ENCODE measurements at places on chromosomes 4 and X.

DNA sequence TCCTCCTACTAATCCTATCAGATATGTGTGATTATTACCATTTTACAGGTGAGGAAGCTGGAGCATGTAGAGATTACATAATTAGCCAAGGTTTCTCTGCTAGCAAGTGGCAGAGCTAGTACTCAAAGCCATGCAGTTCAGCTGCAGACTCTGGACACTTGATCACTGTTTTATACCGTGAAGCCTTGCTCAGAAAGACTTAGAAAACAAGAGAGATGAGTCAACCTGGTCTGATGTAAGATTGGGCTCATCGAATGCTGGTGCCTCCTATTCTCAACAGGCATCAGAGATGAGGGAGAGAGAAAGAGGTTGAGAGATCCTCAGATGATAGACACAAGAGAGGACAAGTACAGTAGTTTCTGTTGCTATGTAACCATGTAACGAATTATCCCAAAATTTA, 19.0 kb upstream of the PDE5A start:
- DNase-seq = peak; percentile 62

DNA sequence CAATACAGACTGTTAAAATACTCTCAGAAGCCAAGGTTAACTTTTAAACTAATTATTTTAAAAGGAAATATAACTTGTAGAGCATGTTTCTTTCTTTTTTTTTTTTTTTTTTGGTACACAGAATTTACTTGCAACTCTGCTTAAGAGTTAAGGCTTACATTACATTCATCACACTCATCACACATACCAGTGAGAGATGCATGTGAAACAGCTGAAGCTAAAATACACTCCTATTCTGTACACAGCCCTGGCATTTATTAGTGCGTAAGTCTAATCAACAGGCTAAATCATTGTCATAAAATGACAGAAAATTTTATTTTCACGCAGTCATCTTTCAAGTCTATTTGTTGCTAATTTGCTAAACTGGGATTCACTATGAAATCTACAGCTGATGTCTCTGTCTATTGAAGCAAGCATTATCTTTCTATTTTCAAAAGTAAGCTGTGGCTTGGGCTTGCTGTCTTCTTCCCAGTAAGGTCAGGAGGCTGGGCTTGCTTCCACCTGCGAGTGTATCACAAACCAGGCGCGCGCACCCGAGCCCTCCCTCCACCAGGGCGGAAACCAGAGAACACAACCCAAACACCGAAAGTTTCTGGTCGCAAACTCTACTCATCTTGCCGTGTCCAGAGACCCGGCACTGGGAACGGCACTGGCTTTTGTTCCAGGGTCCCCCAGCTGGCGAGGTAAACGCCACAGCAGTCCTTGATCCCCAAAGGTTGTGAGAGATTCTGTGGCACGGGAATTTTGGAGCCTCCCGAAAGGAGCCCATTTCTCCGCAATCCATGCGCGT, 3.9 kb downstream of the MAML3 start:
- peak; percentile 57 for DNase-seq

DNA sequence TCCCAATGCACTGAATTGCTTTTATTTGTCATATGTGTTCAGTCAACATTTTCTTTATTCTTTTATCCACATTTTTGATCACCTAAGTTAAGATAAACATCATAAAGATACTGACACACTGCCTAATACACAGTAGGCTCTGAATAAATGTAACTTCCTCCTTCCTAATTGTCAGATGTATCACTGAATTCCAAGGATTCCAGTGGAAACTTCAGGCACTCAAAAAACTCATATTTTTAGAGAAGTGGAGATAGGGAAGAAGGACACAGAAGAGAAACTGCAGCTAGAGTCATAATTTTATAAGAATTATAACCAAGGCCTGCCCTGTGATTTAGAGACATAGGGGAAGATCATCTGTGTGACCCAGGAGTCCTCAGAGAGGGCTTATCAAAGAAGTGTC, 753.3 kb downstream of the ADGRL3 start:
- DNase-seq = no peak

GRCh38 chr4:178259566-178259965, 817.3 kb upstream of the AGA start:
- no peak for DNase-seq

- peak; percentile 79 for DNase-seq
These were observed 38.9 kb downstream of the PAGE2 start for GRCh38 chrX:55127692-55128091.

- DNase-seq = peak; percentile 27
These were observed 28.0 kb downstream of the NAT8L start for GRCh38 chr4:2087170-2087569.

GRCh38 chr4:128958194-128958593, 135.1 kb downstream of the SCLT1 start:
- DNase-seq = no peak

DNA sequence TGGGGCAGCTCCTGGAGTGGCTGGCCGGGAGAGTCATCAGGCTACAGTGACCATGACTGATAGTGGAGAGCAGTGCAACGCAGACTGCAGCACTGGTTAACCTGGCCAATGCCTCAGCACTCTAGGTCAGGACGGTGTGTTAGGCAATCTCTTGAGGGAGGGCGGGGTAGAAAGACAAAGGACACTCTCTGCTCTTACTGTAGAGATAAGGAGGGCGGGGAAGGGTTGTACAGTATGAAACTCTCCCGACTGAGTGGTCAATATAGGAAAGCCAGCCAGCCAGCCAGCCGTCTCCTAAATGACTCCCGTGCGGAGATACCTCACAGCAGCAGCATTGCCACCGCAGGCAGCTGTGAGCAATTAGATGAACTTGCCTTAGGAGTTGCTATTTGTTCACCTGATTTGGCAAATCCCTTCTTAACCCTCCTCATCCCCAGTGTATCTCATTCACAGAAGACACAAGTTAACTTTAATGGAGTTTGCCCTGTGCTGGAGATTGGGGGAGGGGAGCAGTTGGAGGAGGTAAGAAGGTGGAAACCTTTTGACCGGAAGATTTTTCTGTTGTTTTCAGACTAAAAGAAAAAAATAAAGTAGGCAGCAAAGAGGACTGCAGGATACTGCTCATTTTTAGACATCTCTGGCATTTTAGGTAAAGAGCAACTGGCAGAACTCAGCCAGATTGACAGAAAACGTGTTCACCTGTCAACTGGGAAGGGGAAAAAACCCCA, 330.5 kb downstream of the HNRNPD start:
- no peak for DNase-seq

- DNase-seq = no peak
These were observed at the start of gene SRPK3 for GRCh38 chrX:153780678-153781427. Gene SRPK3 (plus strand): TSS chrX:153781041. CDS start chrX:153781087, 46 bp downstream.

DNA sequence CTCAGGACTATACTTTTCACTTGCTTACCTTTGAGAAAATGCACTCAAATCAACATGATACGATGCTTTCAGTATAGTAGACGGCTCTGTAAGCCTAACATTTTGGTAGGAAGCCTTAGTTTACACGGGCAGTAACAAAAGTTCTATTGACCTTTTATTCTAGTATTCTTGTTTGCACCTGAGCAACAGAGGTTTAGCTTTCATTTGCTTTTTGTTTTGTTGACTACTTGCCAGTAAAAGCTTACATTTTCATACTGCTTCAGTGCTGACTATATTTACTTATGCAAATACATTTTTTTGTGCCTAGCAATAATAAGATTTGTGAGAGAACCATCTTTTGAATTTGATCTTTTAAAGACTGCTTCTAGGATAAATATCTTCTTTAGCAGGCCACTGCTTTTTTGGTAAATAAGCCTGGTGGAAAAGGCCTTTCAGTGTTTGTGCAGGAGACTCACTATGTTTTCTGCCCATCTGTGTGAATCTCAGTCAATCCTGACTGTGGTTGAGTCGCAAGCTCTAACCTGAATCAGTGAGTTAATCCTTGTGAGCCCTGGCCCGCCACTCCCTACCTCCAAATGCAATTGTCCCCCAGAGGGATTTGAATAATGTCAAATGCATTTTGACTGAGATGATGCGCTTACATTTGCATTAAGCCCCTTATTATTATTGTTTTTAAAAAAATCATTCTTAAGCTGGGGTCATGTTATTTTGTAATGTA, 21.9 kb downstream of the FHIP1A start:
- no peak for DNase-seq

- DNase-seq = no peak
These were observed 157.6 kb downstream of the ZNF518B start for GRCh38 chr4:10299601-10300000.

GRCh38 chrX:155962906-155963305, 34.6 kb upstream of the IL9R start:
- no peak for DNase-seq

- peak; percentile 21 for DNase-seq
These were observed at the start of gene ARHGAP6 for GRCh38 chrX:11665168-11666111. Gene ARHGAP6 (minus strand): TSS chrX:11665920. CDS start chrX:11664828, 1,092 bp downstream.

GRCh38 chr4:2934077-2934812, 29.0 kb downstream of the NOP14 start:
- DNase-seq = peak; percentile 75

GRCh38 chr4:87025614-87026041, 90.8 kb downstream of the AFF1 start:
- no peak for DNase-seq

DNA sequence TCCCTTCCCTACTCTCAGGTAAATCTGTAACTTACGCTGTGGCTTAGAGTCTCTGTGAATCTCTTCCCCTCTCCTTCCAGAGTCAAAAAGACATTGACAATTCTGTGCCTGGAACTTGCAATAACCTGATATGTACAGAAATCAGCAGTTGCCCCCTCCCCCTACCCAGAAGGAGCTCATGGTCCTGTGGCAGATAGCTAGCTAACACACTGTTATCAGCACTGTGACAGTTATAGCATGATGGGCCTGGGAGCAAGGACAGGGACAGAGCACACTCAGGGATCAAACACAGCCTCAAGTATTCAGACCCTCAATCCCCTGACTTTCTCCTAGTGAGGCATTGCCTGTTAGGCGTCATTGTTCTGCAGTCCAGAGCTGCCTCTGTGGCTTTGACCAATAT, 18.7 kb upstream of the MAGEA10 start:
- no peak for DNase-seq

DNA sequence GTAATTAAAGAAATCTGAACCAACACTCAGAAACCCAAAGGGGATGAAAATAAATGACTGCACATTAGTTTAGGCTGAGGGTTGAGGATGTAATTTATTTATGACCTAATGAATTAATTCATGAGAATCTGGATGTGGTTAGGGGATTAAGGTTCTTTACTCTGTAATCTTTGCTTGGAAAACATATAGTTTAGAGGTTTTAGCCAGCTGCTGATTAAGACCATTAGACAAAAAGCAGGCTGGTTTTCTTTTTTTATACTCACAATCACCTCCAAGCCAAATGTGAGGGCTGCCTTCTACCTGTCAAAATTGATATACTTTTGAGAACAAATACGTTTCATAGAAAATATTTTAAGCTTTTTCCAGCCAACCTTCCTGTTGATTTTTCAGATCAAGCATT, 2705.8 kb downstream of the PCDH7 start:
- DNase-seq = peak; percentile 50

DNA sequence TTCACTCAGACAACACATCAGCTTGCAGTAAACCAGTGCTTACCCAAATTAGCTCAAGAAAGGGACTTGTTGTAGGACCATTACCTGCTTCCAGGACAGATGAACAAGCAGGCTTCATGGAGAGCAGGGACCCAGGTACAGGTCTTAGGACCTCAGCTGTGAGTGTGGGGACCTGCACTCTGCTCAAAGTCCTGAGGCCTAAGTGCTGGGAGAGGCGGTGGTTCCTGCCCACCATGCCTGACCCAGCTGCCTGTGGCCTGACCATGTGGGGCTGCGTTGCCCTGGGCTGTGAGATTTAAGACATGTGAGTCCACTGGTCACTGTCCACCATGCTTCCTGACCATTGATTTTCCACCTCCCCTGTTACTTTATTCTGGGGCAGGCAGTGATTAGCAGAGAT, 140.2 kb downstream of the DCLK2 start:
- DNase-seq = no peak

DNA sequence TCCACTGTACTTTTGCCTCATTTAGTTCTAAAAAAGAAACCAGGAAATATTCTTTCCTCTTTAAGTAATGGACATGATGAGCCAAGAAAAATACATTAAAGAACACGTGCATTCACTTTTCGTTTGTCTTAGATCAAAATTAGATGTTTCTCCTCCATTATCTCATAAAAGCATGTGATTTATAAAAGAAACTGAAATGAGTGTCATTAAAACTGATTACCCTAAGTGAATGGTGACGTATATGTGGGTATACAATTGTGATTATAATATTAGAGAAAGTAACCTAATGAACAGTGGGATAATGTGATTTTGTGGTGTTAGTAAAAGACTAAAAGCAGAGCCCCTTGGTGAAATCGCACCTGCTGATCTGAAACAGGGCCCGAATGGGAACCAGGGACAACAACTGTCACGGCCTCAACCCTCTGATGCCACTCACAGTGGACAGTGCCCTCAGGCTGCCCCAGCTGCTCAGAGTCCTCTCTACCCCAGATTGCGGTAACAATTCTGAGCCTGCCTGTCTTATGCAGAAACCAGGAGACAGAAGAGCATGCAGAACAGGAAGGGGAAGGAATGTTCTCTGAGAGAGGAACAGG, 25.7 kb upstream of the HS6ST2 start:
- no peak for DNase-seq

GRCh38 chr4:77126809-77127208, 30.2 kb upstream of the CCNG2 start:
- no peak for DNase-seq

- DNase-seq = no peak
These were observed 116.5 kb upstream of the NAP1L5 start for GRCh38 chr4:88814043-88814617.

GRCh38 chr4:1515763-1516162, 109.5 kb upstream of the NKX1-1 start:
- no peak for DNase-seq

- DNase-seq = no peak
These were observed 546.1 kb downstream of the PPP4R3C start for GRCh38 chrX:26916991-26917390.

- DNase-seq = no peak
These were observed 3.7 kb upstream of the NR3C2 start for GRCh38 chr4:148445860-148446330.

- no peak for DNase-seq
These were observed 56.4 kb upstream of the MAP3K15 start for GRCh38 chrX:19571711-19572110.

- no peak for DNase-seq
These were observed 11.2 kb downstream of the BLTP1 start for GRCh38 chr4:122163301-122163700.

DNA sequence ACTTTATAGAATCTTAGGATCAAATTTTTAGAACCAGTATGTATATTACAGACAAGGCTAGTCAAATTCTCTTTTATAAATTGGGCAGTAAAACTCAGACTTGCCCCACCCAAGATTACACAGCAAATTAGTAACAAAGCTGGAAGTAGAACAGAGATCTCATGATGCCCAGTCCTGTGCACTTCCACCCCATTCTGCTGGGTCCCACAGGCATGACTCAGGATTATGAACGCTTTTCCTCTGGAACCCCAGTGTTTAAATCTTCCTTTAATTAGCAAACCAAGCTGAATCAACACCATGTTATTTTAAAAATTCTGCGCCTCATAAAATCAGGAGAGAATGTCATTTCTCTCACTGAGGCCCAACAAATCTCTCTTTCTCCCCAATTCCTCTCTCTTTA, 1.5 kb upstream of the IL13RA2 start:
- no peak for DNase-seq

- DNase-seq = no peak
These were observed 282.1 kb downstream of the GABRG1 start for GRCh38 chr4:45841791-45842190.

- DNase-seq = no peak
These were observed 216.4 kb downstream of the PALLD start for GRCh38 chr4:168713253-168713652.
